Activated naive CD4-positive, alpha-beta T cell treated with Interleukin-2 at 50 U/mL for 16 hours (primary cell): ENCODE measurements at places on chromosomes 2 and 18.

- no peak for DNase-seq
These were observed 100.1 kb upstream of the ARL4C start for GRCh38 chr2:234596696-234597575.

DNA sequence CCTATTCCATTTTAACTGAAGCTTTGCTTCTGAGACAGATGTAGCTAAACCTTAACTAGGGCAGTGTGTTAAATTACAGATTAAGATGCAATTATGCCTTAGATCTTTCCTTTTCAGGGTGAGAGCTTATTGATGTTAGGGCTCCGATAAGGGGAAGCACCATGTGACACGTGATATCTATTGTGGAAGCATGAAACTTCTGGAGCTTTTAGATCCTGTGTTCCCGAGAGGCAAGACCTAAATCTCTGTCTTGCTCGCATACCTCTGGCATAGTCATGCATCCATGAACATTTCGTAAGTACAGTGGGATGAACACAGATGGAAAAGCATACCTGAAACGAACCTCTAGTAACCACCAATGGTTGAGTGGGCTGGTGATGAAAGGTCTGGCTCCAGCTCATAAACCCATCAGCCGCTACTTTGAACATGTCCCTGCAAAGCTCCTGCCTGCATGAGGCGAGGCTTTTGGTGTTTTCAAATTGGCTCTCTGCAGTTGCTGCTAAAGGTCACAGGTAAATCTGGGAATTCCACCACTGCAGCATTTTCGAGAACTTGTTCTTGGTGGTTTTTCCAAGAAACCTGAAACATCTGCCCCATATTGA is 3.7 kb upstream of the NRP2 start:
- no peak for DNase-seq

DNA sequence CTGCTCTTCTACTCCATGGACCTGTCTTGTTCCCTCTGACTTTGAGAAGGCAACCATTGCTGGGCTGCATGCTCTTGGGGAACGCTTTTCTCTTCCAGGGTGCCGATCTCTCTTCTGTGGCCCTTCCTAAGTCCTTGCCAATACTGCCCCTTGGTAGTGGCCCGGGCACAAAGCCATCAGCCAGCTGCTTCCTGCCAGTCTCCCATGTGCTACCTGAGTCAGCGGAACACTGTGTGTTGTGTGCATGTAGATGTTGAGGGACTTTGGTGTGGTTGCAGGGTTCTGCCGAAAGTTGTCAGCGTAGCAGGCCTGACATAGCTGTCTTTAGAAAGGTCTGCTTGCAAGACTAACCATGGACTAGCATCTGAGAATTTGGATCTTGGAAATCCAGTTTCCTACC is 35.4 kb downstream of the MGAT5 start:
- DNase-seq: peak; percentile 35

GRCh38 chr2:98412751-98413458 is 31.8 kb upstream of the INPP4A start:
- peak; percentile 44 for DNase-seq

DNA sequence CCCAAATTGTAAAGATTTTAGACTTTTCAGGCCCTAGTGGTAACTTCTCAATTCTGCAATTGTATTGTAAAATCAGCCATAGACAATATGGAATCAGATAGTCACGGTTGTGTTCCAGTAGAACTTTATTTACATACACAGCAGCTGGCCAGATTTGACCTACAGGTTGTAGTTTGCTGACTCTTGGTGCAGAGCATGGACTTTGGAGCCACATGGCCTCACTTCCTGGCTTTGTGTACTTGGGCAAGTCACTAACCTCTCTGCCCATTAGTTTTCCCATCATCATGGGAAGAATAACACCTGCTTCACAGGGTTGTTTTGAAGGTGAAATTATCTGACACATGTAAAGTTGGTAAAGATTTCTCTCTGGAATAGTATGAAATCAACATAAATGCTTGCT is 147.6 kb downstream of the TMEM200C start:
- no peak for DNase-seq

DNA sequence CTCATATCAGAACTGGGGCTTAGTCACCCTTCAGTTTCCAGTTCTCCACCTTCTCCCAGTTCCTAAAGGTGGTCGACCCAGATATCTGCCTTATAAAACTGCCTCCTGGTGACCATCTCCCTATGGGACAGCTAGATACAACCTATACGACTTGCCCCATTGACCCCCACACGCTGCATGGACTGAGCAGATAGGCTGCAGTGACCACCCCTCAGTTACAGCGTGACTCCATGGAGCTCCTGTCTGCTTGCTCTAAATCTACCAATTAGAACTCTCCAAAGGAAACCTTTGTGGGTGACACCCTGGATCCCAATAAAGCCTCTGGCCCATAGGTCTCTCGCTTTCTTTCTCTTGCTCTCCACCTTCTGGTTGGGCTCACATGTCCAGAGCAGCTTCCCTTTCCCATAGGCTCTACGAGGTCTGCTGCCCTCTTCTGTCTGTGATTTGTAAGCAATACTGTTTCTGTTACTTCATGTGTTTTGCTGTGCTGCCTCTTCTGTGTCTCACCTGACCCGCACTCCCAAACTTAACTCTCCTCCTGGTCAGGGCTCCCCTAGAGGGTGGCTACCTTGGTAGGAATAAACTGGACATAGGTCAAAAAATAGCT is 971.3 kb upstream of the FAM98A start:
- DNase-seq: no peak

- no peak for DNase-seq
These were observed 102.4 kb downstream of the GALNT3 start for GRCh38 chr2:165691615-165692014.

- DNase-seq: no peak
These were observed 47.4 kb downstream of the FSIP2 start for GRCh38 chr2:185785851-185786473.

DNA sequence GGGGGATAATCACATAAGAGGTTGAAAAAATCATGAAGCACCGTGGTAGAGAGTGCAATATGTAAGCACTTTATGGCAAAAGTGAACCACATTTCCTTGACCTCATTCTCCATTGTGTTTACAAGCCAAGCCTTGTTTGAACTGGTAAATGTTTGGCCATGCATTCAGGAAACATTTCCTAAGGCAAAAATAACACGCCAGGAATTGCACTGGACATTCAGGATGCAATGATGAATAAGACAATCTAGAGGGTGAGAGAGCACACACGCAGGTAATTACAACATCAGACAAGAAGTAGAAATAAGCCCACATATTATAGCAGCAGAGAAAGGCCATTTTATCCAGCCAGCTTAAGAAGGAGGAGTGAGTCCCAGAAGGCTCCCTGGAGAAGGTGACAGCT is 218.0 kb upstream of the OSR1 start:
- no peak for DNase-seq

GRCh38 chr2:120948662-120949011 is 213.0 kb downstream of the GLI2 start:
- DNase-seq: no peak

- no peak for DNase-seq
These were observed 7.0 kb upstream of the SCTR start for GRCh38 chr2:119531292-119531691.

- no peak for DNase-seq
These were observed 212.1 kb upstream of the NRXN1 start for GRCh38 chr2:51243892-51244535.

DNA sequence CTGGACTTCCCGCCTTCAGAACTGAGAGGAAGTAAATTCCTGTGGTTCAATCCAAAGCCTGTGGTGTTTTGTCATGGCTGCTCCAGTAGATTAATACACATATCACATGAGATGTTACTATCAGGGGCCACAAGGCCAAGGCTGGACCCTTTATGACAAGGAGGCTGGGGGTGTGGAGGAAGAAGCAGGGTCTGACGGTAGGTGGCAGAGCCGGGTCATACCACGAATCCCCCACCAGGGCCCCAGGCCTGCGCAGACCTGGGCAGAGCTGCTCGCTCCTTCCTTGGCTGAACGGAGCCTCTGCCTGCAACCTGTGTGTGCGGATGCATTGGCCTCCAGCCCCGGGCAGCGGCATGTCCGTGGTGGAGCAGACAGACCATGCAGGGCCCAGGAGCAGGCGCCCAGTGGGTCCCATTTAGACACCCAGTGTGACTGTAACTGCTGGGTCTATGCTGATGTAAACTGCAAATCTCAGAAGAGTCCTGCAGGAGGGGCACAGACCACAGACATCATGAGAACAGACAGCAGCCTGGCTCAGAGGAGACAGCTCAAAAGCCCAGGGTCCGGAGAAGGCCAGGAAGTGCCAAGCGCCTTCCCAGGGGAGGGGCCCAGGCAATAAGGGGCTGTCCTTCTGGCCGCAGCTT is 155.2 kb downstream of the PXDN start:
- no peak for DNase-seq

- no peak for DNase-seq
These were observed 1.6 kb downstream of the FEZ2 start for GRCh38 chr2:36596397-36596796.

- peak; percentile 33 for DNase-seq
These were observed 679 bp downstream of the CLK1 start for GRCh38 chr2:200863782-200864175.

DNA sequence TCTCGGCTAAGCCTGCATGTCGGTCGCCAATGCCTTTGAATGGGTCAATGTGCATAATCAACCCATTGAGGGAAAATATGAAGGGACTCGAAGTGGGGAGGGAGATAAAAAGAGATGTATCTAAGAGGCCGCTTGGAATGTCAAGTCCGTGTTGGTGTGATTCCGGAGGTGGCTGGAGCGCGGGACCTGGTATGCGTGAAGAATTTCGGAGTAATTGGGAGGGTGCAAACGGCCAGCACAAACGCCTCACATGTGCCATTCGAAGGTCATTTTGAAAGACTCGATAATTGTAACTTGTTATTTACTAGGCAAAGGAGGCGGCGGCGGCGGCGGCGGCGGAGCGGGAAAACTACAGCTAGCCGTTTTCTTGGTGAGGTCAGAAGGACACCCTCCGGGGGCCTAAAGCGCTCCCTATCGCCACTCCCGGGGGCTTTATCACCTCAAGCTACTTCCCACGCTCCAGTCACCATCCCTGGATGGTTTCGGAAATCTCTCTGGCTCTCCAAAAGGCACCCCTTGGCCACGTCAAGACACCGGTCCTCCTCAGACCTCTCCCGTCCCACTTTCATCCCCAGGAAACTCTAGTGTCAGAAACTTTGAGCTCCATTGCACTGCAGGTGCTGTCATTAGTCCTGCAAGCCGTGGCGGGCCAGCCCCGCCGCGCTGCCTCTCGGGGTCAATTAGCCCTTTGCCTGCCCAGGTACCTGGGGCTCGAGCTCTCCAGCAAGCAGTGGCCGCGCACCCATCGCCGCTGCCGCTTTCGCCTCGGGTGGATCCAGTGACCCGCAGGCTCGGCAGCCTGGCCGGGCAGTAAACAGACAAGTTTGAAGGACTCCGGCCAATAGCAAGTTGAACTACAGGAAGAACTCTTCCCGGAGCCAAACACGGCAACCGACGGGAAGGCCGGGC is 1.5 kb downstream of the ERBB4 start:
- DNase-seq: no peak

DNA sequence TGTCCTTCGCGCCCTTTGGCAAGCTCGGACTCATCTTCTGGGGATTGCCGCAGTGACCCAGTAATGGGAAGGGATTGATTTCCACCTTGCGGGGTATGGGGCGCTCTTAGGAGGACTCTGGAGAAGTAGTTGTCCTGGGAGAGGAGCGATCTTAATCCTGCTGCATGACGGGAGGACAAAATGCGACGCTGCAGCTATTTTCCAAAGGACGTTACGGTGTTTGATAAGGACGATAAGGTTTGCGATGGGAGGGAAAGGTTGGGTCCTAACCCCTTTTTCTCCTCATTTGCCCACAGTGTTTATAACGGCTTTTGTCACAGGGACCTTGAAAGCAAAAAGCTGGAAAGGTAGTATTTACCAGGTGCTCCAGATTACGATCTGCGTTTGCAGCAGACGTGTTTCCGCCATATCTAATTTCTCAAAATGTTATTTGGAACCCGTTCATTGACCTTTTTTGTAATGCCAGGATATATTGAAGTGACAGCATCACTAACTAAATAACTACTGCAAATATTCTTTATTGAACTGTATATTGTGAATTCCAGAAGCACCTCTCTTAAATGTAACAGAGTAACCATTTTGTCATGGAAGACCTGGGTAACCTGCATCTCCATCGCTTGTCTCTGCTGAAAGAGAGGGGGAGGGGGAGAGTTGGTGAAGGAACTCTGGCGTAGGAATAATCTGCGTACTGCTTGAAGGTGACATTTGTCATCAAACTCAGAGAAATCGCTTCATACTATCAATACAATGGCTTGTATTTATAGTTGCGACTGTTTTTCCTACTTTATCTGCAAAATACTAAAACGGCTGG is 590 bp downstream of the MDH1 start:
- no peak for DNase-seq

GRCh38 chr2:173458991-173459780 is 104.5 kb downstream of the CDCA7 start:
- no peak for DNase-seq

DNA sequence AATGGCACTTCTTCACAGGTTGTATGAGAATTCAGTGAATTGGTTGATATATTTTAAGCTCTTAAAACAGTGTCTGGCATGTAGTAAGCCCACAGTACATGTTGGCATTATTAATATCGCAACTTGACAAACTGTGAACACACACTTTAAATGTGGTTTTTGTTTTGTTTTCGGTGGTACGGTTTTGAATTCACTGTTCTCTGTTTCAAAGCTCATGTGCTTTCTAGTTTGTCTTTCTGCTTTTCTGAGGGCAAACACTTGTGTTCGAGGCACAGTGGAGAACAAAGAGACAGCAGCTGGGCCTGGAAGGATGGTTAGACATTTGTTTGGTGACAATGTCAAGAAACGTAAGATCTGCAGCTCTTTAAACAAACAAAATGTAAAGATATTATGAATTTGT is 276.5 kb upstream of the MC4R start:
- no peak for DNase-seq

- no peak for DNase-seq
These were observed 28.8 kb downstream of the TTC39C start for GRCh38 chr18:24043403-24043802.

DNA sequence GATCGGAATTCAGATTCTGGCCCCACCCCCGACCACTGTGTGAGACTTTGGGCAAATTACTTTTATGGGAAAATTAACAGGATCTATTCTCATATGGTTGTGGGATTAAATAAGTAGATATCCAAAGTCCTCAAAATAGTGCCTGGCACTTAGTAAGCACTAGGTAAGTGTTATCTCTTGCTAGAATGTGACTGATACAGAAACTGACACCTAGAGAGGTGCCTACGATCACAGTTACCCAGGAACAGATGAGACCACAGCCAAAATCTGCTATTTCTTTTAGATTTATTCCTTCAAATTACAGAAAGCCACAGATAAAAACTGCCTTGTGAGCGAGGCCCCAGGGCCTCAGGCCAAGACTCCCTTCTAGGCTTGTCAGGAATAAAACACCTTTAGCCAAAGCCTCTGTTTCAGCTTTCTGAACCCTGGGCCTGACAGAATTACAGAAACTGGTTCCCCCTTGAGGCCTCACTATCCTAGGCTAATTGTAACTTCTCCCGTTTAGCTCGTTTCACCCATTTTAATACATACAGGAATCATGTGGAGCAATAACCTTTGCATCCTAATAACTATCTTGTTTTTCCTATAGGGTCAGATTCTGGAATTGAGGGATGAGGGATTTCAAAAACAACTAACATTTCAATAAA is 22.3 kb upstream of the CHMP1B start:
- no peak for DNase-seq

- DNase-seq: no peak
These were observed 299.2 kb upstream of the RBMS1 start for GRCh38 chr2:160792837-160793236.

GRCh38 chr18:30987467-30988241 is 54.9 kb downstream of the DSC3 start:
- DNase-seq: no peak
